ENCODE measurements at places on chromosomes 4 and X.
A peak's percentile ranks its signal among the peaks of the same experiment; 100 is the strongest.

- DNase-seq = no peak
Measured at GRCh38 chr4:37595875-37596680, 90.1 kb downstream of the RELL1 start.

DNA sequence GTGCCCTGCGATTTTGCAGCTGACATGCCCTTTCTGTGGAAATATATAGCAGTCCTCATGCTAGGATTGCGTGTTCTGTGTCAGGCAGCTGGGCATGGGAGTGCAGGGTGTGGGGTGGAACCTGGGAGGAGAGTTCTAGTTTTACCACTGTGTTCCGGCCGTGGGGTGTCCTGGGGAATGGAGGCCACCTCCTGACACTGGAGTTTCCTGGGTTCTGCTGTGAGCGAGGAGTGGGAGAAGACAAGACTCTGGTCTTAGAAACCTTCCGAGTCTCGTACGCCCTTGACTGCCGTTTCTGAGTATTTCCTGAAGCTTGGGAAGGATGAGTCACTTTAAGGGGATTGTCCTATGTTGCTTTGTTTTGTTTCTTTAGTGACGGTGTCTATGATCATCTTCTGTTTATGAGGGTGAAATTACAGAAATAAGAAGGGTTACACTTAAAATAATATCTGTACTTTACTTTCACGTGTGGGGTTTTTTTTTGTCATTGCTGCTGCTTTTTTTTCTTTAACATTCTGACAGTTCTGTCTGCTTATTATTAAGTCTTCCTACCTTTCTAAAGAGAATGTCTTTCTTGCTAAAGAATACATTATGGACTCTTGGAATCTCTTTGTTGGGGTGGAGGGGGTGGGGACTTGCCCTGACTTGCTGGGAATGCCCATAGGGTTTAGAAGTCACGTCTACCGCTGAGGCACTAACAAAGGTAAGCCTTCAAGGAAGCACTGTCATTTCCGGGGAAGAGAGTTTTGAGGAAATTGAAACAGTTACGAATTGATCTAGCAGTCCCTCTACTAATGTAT lies 19.1 kb downstream of the CD99 start:
- DNase-seq = no peak

DNA sequence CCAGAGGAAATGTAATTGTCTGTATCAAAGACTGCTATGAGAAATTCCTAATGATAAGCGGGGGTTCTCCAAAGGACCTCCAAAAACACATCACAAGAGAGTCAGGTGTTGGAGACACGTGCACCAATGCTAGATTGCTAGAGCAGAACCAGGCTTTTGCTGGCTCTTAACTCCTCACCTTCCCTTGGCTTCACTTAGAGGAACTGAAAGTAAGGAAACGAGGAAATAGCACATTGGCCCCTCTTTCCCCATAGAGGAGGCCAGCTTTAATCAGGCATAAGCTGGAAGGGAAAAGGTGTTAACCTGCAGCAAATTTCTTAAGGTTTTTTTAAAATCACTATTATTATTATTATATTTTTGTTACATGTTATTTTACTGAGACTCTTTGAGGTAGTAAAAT lies 13.6 kb downstream of the OTC start:
- DNase-seq = no peak

GRCh38 chr4:95982516-95982915 lies 142.6 kb downstream of the PDHA2 start:
- no peak for DNase-seq

DNA sequence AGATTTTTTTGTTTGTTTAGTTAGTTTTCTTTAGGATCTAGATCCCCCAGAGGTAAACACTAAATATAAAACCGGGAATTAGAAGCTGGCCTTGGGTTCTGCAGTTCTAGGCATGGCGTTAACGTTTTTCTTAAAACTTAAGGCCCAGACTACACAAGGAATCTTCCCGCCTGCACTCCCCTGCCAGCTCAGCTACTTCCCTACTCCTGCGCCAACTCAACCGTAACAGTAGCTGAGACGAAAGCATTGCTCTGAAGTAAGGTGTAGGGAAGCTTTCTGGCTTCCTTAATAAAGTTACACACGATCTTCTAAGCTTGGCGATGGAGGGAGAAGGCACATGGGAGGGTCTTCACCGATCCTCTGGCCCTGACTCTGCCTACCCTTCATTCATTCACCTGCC lies 37.1 kb downstream of the CPE start:
- DNase-seq = no peak

DNA sequence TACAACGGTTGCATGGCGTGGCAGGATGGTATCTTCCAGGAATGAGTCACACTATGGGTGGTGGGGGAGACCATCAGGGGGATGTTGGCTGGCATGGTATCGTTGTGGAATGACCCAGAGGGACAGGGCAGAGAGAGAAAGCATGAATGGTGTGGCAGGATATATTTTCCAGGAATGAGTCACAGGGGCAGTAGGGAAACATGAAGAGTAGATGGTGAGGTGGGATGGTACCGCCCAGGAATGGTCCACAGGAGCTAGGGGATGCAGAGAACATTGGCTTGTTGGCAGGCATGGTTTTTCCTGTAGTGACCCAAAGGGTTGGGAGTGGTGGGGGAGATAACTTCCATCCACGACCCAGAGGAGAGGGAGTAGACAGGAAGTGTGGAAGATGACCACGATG lies 62.4 kb downstream of the MAOA start:
- DNase-seq = no peak

DNA sequence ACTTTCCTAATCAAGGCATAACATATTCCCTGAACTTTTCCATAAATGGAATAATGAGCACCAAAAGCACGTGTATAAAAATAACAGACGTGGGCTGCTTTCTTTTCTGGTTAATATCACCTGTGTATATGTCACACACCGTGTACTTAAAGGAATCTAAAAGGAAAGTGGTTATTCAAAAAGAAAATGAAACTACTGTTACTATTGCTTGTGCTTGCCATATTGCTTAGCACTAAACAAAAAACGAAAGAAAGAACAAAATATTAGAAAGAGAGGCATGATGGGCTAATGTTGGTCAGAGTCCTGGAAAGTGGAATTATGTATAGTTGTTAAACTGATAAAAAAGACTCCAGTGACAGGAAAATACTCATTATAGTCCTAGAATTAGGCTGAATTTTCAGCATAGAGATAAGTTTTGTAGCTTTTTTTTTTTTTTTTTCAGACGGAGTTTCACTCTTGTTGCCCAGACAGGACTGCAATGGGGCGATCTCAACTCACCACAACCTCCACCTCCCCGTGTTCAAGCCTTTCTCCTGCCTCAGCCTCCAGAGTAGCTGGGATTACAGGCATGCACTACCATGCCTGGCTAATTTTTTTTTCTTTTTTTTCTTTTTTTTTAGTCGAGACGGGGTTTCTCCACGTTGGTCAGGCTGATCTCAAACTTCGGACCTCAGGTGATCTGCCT lies 123.2 kb downstream of the PABPC4L start:
- DNase-seq = no peak

DNA sequence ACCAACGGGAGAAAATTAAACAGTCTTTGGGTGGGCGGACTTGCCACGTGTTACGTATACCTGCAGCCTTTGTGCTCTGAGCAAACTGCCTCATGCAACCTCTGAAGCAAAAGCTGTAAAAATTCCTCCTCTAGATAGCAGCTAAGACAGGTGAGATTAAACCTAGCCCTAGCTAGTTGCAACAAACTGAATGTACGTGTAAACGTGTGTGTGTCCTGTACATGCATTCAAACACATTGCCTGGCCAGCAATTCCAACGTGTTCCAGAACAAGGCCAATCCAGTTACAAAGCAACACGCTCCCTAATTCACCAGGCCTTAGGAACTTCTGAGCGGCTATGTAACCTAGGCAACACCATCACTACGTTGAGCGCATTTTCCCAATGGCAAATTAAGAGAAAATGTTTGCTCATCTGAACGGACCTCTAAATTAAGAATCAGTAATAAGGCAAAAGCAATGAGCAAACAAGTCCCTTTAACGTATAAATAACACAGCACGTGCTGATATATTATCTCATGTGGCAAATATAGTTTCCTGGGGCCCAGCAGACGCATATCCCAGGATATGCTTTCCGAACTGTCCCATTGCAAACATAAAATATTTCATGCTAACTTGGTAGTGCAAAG lies 792 bp downstream of the PPID start:
- peak; percentile 10 for DNase-seq

DNA sequence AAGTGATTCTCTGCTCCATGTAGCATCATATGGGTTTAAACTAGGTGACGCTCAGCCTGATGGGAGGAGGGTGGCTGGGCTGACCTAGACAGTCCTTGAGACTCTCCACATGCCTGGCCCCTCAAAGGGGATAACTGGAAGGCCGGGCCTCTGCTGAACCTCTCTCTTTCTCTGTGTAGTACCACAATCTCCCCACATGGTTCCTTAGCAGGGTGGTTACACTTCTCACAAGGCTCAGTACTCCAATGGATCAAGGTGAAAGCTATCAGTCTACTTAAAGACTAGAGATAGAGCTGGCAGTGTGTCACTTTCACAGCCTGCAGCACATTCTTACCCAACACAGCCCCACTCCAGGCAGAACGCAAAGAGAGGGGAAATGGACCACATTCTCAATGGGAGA lies 80.4 kb downstream of the LDB2 start:
- no peak for DNase-seq

- no peak for DNase-seq
Measured at GRCh38 chr4:165783626-165784025, 89.4 kb upstream of the TLL1 start.

DNA sequence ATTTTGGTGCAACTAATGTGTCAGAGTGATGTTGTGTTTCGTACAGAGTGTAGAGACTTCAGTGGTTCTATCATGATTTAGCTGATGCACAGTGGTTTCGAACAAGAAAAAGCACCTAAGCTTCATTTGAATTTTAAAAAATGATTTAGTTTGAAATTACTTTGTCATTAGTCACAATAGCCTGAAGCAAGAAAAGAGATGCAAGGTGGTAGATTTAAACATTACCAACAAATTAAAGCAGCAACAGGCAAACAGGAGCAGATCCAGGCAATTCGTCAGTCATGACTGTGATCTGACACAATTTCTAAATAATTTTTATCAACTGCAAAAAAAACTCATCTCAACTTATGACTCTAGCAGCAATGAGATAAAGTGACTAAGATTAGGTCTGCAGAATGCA lies 24.6 kb upstream of the COX7B2 start:
- no peak for DNase-seq

- no peak for DNase-seq
Measured at GRCh38 chr4:110195561-110196205, 2.7 kb downstream of the ELOVL6 start.

DNA sequence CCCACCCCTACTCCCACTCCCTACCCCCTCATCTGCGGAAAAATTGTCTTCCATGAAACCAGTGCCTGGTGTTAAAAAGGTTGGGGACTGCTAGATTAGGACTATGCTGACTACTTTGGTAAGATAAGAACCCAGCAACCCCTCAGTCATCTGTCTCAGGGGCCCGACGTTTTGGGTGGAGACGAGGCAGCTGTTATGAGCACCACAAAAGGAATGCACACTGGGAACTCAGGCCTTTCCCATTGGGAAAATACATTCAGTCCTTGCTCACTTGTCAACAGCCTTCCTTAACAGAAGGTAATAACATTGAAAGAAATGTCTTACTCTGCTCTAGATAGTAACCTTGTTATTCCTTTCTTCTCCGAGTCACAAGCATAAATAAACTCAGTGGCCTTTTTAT lies 310.8 kb downstream of the AFF2 start:
- DNase-seq = no peak

DNA sequence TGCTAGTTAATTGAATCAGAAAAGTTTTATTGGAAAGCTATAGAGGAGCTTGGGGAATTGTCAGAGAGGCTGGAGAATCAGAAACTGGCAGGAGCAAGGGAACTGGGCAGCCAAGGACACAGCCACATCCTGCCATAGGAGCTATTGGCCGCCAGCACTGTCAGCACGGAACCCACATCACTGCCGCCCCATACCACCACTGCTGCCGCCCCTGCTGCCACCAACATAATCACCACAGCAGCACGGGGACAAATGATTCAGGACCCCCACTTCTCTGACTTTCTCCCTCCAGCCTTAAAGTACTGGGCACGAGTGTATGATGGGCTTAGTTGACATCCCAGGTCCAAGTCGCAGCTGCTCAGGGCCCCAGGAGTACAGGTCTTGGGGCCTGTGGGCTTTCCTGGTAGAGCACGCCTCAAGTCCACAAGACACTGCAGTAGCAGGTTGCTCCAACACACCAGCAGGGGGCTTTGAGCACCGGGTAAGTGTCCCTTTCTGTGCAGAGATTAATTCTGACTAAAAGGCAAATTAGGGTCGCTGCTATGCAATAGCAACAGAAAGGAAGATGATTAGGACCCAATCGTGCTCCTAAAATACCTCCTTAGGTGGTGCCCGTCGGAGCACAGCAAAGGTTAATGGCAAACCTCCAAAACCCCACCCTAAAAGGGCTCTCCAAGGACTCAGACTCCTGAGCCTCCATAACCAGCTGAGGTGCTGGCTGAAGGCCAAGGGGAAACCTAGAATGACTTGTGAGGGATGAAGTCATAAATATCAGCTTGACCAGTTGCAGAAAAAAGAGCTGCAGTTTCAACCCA lies 6.9 kb downstream of the PJA1 start:
- peak; percentile 73 for DNase-seq

- DNase-seq = no peak
Measured at GRCh38 chrX:115093191-115093590, 75.8 kb upstream of the IL13RA2 start.
